B cell (primary cell): ENCODE measurements at places on chromosomes 13 and 19. TPM values are rescaled to one million over a fixed set of nuclear protein-coding genes. Genes with fewer than 3 reads are reported as not detected.

The CERS1 gene
- not detected in 2 replicates for total RNA-seq

The ZNF66 gene
- total RNA-seq = 25.0 and 27.7 TPM in 2 replicates

The ZNF234 gene
- 24.1 and 27.5 TPM in 2 replicates for total RNA-seq

The LYL1 gene
- total RNA-seq = 124 and 125 TPM in 2 replicates

The HPN gene
- total RNA-seq = not detected in 2 replicates

The C19orf85 gene
- total RNA-seq = not detected in 2 replicates

The SMAD9 gene
- not detected in 2 replicates for total RNA-seq

The GRAMD1A gene
- 102 TPM in 2 replicates for total RNA-seq

The FFAR2 gene
- total RNA-seq = 0.15 TPM in 1 of 2 replicates, not detected in the other

The MBD3L2 gene
- not detected in 2 replicates for total RNA-seq

The ELOF1 gene
- 69.5 and 70.9 TPM in 2 replicates for total RNA-seq

The MEIOSIN gene
- total RNA-seq = not detected in 2 replicates

The UNC13A gene
- total RNA-seq = 0.10 TPM in 2 replicates

The ZNF442 gene
- 6.9 and 8.4 TPM in 2 replicates for total RNA-seq

The ZNF223 gene
- total RNA-seq = 7.3 and 9.5 TPM in 2 replicates

The COL4A1 gene
- total RNA-seq = not detected in 2 replicates

The ZIC2 gene
- not detected in 2 replicates for total RNA-seq

The UGGT2 gene
- total RNA-seq = 5.1 and 6.7 TPM in 2 replicates

The IFNL1 gene
- total RNA-seq = not detected in 2 replicates

The ZNF418 gene
- total RNA-seq = 35.8 and 38.9 TPM in 2 replicates

The ZNF547 gene
- total RNA-seq = 9.7 and 9.9 TPM in 2 replicates

The GTF3A gene
- 114 and 122 TPM in 2 replicates for total RNA-seq

The TUBB4A gene
- 21.9 and 22.1 TPM in 2 replicates for total RNA-seq

The KLK4 gene
- 0.52 and 1.00 TPM in 2 replicates for total RNA-seq

The KLK10 gene
- not detected in 2 replicates for total RNA-seq

The PLK5 gene
- not detected in 2 replicates for total RNA-seq

The RAB11B gene
- 126 and 130 TPM in 2 replicates for total RNA-seq
